SHP77 treated with DMSO at 0.1 percent for 48 hours (cell line): ENCODE measurements at places on chromosomes 2 and 18.

DNA sequence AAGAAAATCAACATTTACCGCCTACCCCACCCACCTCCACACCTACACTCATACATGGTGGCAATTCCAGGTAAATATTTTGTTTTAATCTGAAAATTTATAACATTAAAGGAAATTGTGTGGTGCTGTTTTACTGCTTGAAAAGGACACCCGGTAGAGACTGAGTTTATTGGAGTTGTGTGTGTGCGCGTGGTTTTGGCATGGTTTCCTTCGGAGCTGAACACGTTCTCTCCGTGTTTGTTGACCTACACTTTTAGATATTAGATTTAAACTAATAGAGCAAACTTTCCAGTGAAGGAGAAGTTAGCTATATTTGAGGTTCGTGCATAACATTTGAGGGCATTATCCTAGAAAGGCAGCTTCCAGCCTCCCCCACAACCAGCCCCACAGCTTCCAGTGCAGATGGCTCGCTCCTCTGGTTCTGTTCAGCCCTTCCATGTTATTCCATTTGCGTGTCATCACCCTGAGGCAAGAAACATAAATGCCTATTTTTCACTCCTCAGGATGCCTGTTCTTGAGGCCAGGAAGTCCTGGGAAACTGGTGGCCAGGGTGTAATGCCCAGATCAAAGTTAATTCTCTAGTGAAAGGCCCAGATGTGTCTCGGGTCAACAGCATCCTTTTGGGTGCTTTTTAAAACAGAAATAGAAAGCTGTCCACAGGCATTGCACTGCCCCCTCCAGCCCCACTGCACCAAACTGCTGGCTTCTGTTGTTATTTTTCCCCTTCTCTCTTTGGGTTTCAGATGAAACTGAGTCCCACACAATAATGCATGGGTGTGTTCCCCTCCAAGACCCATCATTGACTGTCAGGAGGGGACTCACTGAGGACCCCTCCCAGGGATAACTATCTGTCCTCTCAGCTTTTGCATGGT, 190.2 kb downstream of the SETBP1 start:
- no peak for DNase-seq

DNA sequence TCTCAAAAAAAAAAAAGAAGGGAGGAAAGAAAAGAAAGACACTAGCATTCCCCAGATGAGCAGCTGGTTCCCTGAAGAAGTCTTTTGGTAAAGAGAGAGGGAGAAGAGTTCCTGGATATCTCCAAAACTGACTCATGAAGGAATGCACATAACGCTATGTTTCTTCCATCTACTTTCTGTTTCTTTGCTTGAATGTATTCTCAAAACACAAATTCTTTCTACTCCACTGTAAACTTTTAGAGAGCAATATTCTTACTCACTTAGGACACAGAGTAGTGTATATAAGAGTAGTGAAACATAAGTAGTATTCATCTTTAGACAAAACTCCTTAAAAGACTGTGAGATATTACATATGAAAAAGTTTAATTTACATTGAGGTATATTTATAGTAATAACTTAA, 64.2 kb downstream of the TRIP12 start:
- no peak for DNase-seq

- no peak for DNase-seq
Measured at GRCh38 chr2:111667542-111668273, 216.3 kb downstream of the ANAPC1 start.

GRCh38 chr18:49985236-49985635, 171.9 kb upstream of the ACAA2 start:
- no peak for DNase-seq

- DNase-seq = no peak
Measured at GRCh38 chr18:10526561-10526949, 728 bp downstream of the NAPG start.

GRCh38 chr2:168566974-168567665, 111.0 kb downstream of the CERS6 start:
- DNase-seq = no peak

DNA sequence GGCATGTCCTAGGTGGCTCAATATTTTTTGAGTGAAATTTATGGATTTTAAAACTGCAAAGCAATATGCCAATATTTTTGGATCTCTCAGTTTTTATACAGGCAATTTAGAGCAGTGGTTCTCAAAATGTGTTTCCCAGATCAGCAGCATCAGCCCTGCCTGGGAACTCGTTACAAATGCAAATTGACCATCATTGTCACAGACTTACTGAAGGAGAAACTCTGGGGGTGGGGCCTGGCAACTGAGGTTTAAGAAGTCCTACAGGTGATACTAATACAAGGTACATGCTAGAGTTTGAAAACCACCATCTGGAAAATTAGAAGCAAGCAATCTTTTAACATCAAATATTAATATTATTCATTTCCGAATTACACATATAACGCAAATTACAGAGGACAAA, 215.6 kb upstream of the PID1 start:
- no peak for DNase-seq

DNA sequence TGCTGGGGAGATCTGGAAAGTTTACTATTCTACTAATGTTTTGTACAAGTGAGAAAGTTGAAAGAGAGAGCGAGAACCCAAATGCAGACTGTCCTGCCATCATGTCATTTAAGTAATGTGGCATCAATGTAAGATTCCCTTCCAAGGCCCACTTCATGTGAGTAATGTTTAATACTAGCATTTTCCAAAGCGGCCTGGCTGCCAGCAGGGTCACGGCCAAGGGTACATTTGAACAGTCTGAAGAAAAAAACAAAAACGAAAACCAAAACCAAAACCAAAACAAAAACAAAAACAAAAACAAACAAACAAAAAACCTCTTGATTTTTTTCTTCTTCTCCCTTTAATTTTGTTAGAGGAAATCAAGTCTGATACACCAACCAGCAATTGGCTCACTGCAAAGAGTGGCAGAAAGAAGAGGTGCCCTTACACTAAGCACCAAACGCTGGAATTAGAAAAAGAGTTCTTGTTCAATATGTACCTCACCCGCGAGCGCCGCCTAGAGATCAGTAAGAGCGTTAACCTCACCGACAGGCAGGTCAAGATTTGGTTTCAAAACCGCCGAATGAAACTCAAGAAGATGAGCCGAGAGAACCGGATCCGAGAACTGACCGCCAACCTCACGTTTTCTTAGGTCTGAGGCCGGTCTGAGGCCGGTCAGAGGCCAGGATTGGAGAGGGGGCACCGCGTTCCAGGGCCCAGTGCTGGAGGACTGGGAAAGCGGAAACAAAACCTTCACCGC, 2.2 kb downstream of the HOXD10 start:
- DNase-seq = peak; percentile 39

- no peak for DNase-seq
Measured at GRCh38 chr2:127541809-127542208, 6.3 kb downstream of the MYO7B start.

GRCh38 chr18:49178321-49178720, 227.6 kb upstream of the SMAD7 start:
- no peak for DNase-seq

DNA sequence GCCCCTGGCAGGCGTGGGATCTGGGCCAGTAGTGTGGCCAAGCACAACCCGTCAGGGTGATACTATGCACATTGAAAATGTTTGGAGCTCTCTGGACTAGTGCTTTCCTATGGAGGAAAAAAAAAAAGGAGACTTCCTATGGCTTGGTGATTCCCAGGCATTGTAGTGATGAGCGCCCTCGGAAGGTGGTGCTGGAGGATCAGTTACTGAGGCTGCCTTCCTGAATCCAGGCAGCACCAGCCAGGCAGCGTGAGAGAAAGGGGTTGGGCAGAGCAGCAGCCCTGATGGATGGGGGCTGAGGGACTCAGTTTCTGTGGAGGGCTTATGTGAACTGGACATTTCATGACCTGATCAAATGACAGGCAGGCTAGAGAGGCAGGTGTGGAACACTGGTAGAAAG, 70.9 kb downstream of the CHRNA1 start:
- DNase-seq = no peak
